IMR-90 (cell line): ENCODE measurements at places on chromosomes 5 and 9. TPM values are rescaled to one million over a fixed set of nuclear protein-coding genes. Genes with fewer than 3 reads are reported as not detected.

DNA sequence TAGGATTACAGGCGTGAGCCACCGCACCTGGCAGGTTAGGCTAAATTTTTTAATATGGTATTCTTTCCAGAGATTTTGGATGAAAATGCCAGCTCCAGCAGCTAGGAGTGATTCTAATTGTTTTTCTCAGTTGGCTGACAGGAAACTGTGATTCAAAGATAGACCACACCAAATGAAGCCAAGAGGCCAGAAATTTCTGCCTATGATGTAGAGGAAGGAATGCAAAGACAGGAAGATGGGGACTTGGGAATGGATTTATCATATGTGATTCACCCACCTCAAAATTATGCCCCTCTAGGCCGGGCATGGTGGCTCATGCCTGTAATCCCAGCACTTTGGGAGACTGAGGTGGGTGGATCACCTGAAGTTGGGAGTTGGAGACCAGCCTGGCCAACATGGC, 53.3 kb downstream of the UGCG start:
- H3K4me1 ChIP-seq: peaks cover 8% of the 10 kb centered on the region
- no peaks in the 10 kb centered on the region for H3K36me3 ChIP-seq
- peak; percentile 55 for DNase-seq
- H3K27me3 ChIP-seq: no peaks in the 10 kb centered on the region
- no peak overlapping the region for H3K4me3 ChIP-seq

DNA sequence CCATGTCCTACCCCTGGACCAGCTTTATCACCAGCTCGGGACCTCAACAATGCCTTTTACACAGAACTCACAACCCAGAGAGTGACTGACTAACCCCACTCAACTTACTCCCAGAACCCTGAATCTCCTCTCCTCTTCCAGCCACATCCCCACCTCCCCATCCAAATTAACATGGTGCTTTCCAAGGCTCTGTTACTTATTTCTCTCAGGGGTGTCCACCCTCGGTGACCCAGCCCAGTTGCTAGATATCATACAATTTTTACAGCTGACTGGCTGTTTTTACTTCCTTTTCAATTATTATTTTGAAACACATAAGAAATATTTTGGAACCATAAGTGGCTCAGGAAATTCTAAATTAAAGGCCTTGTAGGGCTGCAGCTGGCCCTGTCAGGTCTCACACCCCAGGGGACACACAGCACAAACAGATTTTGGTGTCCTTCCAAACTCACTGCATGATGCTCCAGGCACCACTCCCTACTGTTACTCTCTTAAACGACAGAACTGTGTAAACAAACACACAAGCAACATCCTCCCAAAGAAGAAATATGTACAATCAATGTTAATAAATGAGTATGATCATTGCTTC, 180.6 kb downstream of the ADAMTS12 start:
- no peak overlapping the region for H3K4me3 ChIP-seq
- no peaks in the 10 kb centered on the region for H3K4me1 ChIP-seq
- no peak for DNase-seq
- H3K27ac ChIP-seq: no peak overlapping the region

- no peak overlapping the region for H3K27ac ChIP-seq
- no peak overlapping the region for H3K4me3 ChIP-seq
- no peaks in the 10 kb centered on the region for H3K4me1 ChIP-seq
- peak; percentile 61 for DNase-seq
- H3K27me3 ChIP-seq: no peaks in the 10 kb centered on the region
Measured at GRCh38 chr5:90264689-90265544, 144.6 kb downstream of the CETN3 start.

DNA sequence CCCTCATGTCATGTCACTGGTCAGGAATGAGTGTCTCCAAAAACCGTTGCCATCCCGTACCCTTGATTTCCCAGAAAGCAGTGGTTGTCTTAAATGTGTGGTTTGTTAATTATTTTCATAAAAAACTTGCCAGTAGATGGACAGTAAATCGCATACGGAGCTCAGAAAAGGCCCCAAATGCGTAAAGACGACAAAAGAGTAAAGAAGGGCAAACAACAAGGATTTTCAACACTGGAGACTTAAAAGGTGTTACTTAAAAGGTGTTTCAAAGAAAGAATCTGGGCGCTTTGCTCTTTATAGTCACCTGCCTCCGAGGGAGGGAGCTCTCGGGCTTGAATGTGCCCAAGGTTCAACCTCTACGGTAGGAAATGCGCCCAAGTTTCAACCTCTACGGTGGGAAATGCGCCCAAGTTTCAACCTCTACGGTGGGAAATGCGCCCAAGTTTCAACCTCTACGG, 734 bp downstream of the KIF27 start:
- DNase-seq: peak; percentile 38
- no peaks in the 10 kb centered on the region for H3K36me3 ChIP-seq
- H3K27me3 ChIP-seq: no peaks in the 10 kb centered on the region
- peak overlapping the region; percentile 4; the same call in 1 of the 2 replicates for H3K27ac ChIP-seq

DNA sequence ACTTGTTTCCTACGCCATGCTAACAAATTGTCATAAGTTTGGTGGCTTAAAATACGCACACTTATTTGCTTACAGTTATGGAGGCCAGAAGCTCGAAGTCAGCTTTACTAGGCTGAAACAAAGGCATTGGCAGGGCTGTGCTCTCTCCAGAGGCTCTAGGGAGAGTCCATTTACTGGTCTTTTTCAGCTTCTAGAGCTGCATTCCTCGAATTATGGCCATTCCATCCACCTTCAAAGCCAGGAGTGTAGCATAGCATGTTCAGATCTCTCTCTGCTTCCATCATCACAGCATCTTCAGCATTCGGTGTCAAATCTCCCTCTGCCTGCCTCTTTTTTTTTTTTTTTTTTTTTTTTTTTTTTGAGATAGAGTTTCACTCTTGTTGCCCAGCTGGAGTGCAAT, 670.2 kb downstream of the ACTL7B start:
- no peak overlapping the region for H3K4me3 ChIP-seq
- no peak overlapping the region for H3K27ac ChIP-seq
- no peaks in the 10 kb centered on the region for H3K27me3 ChIP-seq
- no peaks in the 10 kb centered on the region for H3K36me3 ChIP-seq
- no peak for DNase-seq

GRCh38 chr5:143006501-143006900, 236.3 kb downstream of the ARHGAP26 start:
- no peaks in the 10 kb centered on the region for H3K36me3 ChIP-seq
- H3K4me1 ChIP-seq: peaks cover 12% of the 10 kb centered on the region
- no peaks in the 10 kb centered on the region for H3K27me3 ChIP-seq
- H3K27ac ChIP-seq: no peak overlapping the region

DNA sequence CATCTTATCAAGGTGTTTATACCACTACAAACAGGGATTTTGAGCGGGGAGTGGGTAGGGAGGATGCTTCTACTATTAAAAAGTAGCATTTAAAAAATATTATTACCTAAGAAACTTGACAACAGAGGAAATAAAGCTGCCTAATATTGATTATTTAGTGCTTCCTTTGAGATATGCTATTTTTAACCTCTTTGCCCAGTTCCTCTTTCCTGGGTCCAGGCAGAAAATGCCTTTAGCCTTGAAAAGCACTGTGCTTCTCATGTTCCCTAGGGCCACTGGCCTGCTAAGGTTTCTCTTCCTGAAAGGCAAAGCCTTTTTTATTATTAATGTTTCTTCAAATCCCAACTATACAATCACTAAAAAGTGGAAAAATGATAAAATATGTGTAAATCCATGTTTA, 217.2 kb upstream of the HAPLN1 start:
- H3K27me3 ChIP-seq: no peaks in the 10 kb centered on the region
- H3K27ac ChIP-seq: no peak overlapping the region
- H3K4me1 ChIP-seq: no peaks in the 10 kb centered on the region

GRCh38 chr9:72775570-72775969, 177.3 kb downstream of the ALDH1A1 start:
- DNase-seq: no peak
- H3K36me3 ChIP-seq: no peaks in the 10 kb centered on the region
- no peaks in the 10 kb centered on the region; the same call in none of the 2 replicates for H3K27me3 ChIP-seq
- H3K27ac ChIP-seq: no peak overlapping the region
- H3K4me1 ChIP-seq: no peaks in the 10 kb centered on the region

GRCh38 chr9:137114220-137114612, 317 bp downstream of the DPP7 start:
- H3K4me3 ChIP-seq: peak overlapping the region; percentile 49
- peaks cover 28% of the 10 kb centered on the region for H3K36me3 ChIP-seq
- DNase-seq: no peak
- peaks cover 6% of the 10 kb centered on the region for H3K4me1 ChIP-seq
- H3K27me3 ChIP-seq: no peaks in the 10 kb centered on the region

- H3K36me3 ChIP-seq: peaks cover 17% of the 10 kb centered on the region
- H3K27ac ChIP-seq: no peak overlapping the region
- H3K4me3 ChIP-seq: no peak overlapping the region
- H3K4me1 ChIP-seq: no peaks in the 10 kb centered on the region; the same call in 1 of the 2 replicates
- H3K27me3 ChIP-seq: no peaks in the 10 kb centered on the region
Measured at GRCh38 chr5:179959641-179960040, 51.9 kb upstream of the TBC1D9B start.

Gene FRRS1L
- under 0.01 TPM in 1 of 2 replicates, not detected in the other for total RNA-seq

Gene SH3PXD2B
- total RNA-seq: 7.8 and 8.2 TPM in 2 replicates
